Hippocampal formation (tissue), 2 donors: ENCODE measurements at places on chromosomes 11 and 22.

GRCh38 chr22:37097346-37097745 is 12.2 kb downstream of the TMPRSS6 start:
- DNase-seq: no peak

DNA sequence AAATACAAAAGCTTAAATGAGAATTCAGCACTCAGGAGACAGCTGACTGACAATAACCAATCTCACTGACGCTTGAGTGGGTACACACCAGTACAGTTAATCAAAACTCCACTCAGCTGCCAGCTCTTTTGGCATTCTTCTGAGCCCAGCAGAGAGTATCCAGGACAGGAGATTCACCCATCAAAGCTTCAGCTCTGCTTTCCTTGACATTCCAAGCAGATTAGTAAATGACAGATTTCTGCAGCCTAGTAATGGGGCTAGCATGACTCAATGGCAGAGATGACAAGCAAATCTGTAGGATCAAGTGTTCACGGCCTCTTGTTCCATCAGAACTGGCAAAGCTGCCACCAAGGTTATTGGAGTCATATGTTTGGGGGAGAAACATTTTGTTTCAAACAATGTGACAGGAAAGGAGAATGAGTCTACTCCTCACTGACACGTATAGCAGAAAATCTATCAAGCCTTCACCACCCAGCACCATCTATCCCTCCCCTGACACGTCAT is 420.0 kb downstream of the DYNC2H1 start:
- DNase-seq: no peak

- DNase-seq: no peak
Observed at GRCh38 chr11:13329670-13330356, 52.2 kb downstream of the BMAL1 start.

GRCh38 chr11:121464352-121464946 is 11.7 kb upstream of the SORL1-AS1 start:
- peak; percentile 59 for DNase-seq

GRCh38 chr11:1034001-1034400 is 2.5 kb downstream of the MUC6 start:
- no peak for DNase-seq

GRCh38 chr11:11740073-11740702 is 101.6 kb upstream of the USP47 start:
- no peak for DNase-seq

GRCh38 chr11:6452219-6452618 is 11.4 kb upstream of the HPX start:
- no peak for DNase-seq

DNA sequence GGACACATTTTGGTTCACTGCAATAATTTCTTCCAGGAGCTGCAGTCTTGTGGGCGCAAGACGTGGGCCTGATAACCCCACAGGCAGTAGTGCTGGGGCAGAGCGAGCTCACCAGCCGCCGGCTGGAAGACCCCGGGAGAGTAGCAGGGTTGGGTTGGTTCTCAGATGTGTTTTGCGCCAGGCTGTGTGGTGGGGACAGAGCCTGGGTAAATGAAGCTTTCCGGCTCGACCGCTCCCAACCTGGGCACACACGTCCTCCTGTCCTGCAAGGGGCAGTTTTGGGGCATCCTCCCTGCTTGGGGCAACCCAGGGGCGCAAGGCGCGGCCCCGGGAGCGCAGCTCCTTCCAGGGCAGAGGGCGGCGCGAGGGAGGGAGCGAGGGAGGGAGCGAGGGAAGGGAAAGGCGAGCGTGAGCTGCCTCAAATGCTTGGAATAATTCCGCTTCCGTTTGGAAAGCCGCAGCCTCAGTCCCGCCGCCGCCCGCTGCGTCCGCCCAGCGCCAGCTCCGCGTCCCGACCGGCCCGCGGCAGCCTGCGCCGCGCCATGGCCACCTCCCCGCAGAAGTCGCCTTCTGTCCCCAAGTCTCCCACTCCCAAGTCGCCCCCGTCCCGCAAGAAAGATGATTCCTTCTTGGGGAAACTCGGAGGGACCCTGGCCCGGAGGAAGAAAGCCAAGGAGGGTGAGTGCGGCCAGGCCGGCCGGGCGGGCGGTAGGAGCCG is at the start of gene PARVA:
Gene PARVA (plus strand): TSS at position 466 of the 718 bp plus-strand sequence. CDS start 77 bp downstream, at position 543.
- DNase-seq: peak; percentile 45

GRCh38 chr11:72331761-72332160 is 87.8 kb upstream of the PHOX2A start:
- no peak for DNase-seq

DNA sequence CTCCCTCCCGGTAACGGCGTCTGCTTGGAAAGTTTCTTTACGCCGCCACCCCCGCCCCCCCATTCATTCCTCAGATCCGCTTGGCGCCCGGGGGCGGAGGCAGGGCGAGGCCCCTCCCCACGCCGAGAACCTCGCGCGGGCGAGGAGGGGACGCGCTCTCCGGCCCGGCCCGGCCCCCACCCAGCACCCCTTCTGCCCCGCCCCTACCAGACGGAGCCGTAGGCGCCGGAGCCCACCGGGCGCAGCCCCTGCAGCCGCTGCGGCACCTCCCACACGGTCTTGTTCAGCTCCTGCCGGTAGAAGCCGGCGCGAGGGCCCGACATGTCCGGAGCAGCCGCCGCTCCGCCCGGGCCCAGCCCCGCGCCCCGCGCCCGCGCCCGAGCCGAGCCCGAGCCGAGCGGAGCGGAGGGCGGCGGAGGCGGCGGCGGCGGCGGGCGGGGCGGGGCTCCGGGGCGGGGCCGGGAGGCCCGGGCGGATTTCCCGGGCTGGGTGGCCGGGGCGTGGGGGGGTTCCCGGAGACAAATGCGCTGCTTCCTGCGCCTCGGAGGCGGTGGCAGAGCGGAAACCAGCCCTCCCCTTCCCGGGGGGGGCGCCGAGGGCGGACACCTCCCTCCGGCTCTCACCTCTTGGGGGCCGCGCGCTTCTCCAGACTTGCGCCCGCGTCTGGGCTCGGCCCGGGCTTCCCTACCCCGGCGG is at the start of gene MAPK11:
Gene MAPK11 (minus strand): TSS at position 411 of the 696 bp plus-strand sequence. CDS start 88 bp downstream, at position 323.
- DNase-seq: no peak

GRCh38 chr11:33116535-33116934 is 44.7 kb downstream of the CSTF3 start:
- no peak for DNase-seq

GRCh38 chr11:44071157-44071556 is 5.1 kb downstream of the ACCS start:
- no peak for DNase-seq

DNA sequence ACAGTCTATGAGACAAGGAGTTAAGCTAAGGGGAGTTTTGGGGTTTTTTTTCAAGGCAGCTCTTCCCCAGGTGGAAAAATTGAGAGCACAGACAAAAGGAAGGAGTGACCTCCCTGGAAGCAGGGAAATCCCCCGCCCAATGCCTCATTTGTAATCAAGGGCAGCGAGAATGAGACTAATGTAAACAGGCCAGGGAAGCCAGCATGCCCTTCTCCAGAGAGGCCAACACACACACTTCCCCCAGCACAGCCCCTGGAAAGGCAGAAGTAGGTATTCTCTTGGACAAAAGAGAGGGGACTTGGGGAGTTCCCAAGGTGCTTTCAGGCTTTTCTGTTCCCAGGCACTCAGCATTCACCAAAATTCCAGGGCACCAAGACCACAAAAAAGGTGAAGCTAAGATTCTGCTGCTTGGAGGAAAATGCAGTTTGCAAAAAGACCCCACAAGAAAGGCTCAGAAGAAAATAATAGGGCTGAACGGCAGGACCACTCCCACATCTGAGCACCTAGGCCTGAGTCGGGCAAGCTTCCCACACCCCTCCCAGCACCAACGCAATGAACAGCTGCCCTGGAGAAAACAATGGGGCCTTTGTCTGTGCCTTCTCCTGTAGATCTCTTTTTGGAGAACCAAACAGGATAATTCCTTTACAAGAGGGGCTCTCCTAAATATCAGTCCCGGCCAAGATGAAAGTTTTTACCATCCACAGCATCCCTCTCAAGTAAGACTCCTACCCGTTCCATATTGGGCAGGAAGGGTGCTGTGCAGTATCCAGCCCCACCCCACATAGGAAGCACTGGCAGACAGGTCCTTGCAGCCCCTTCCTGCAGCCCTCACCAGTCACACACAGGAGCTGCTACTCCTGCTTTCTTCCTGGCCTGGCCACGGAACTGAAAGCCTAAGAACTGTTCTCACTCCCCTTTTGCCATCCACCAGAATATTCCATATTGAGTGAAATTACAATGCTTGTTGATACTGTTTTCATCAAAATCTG is 70.7 kb upstream of the AKIP1 start:
- peak; percentile 43 for DNase-seq

DNA sequence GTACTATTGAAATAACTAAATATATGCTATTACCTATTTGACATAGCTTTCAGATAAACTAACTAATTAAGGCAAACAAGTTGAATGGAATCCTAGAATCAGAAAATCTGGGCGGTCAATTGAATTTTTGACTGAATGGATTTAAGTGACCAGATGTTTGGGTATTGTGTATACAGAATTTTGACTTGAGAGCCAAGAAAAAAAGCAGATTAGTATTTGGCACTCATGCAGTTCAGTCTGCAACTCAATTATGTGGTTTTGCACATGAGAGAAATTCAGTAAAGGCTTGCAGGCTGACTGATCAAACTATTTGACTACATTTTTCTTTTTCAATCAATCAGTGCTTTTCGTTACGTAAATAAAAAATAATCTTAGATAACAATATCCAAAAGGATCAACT is 254.8 kb downstream of the GUCY1A2 start:
- no peak for DNase-seq

DNA sequence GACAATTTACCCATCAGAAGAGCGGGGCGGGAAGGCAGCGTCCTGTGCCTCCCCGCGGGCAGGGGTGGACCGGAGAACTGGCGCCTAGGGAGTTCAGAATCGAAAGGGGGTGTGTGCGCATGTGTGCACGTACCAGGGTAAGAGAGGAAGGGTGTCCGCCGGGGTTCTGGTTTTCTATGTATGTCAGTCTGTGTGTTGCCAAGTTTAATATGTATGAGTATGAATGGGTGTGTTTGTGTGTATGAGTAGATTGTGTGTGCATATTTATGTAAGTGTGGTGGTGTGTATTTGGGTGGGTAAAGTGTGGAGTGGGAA is 2.0 kb downstream of the KCNC1 start:
- DNase-seq: no peak

DNA sequence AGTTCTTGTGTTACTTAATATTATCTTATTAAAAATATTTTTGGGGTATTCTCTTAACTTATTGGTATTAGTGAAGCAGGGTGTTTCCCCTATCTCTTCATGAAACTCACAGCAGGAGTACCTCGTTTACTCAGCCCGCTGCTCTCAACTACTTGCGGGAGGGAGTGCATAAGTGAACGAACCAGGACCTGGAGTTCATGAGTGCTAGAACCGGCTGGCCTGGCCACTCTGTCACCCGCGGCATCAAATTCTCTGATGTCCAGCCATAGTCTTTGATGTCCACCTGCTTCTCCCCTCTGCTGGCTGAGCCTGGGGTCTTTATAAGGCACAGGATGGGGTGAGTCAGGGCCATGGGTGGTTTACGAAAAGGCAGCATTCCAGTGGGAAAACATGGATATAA is 216.7 kb upstream of the ANO5 start:
- no peak for DNase-seq

DNA sequence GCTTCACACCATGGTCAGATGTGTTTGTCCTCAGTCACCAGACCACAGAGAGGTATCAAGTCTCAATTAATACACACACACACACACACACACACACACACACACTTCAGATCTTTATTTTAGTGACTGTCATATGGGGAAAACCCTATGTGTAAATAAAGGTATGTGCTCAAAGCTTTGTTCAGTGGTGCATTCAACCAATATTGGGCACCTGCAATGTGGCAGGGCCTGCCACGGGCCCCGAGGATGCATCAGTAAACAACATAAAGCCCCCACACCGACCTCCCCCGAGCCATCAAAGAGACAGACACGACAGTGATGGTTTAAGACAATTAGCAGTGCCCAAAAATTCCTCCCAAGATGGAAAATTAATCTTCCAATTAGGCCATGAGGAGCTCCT is 51.6 kb downstream of the SHANK2 start:
- no peak for DNase-seq

DNA sequence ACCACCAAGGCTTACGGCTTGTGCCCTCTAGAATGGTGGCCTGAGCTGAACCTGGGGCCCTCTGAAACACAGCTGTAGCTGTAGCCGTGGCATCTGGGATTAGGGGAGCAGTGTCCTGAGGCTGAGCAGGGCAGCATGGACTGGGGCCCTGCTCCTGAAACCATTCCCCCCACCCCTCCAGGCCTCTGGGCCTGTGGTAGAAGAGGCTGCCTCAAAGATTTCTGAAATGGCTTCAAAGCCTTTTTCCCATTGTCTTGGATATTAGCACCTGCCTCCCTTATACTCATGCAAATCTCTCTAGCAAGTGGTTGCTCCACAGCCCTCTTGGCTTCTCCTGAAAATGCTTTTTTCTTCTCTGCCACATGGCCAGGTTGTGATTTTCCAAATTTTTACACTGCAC is 106.9 kb downstream of the CTNND1 start:
- no peak for DNase-seq

GRCh38 chr11:77611921-77612320 is 22.2 kb downstream of the AQP11 start:
- DNase-seq: no peak

- no peak for DNase-seq
Observed at GRCh38 chr22:44439356-44440223, 58.4 kb downstream of the RTL6 start.

DNA sequence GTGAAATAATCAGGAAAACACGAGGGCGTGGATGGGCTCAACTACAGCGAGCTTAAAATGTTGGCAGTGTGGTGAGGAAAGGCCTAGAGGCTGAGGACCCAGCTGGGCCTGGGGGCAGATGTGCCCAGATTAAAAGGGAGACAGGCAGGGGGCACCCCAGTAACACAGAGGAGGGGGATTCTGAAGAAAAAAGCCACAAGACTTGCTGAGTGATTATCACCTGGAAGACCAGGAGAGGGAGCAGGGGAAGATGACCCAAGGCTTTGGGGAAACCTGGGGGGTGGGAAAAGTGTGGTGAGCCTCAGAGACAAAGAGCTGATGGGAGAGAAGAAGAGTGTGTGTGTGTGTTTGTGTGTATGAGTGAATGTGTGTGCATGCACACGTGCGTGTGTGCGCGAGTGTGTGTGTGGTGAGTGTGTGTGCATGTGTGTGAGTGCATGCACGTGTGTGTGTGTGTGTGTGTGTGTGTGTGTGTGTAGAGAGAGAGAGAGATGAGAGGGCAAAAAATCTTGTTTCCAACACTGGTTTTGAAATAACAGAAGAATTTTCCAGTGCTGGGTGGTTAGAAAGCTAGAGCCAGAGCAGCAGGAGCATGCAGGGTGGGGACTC is 500.5 kb downstream of the BUD13 start:
- DNase-seq: no peak
